ENCODE measurements at places on chromosomes 1 and 21. TPM values are rescaled to one million over a fixed set of nuclear protein-coding genes. Genes with fewer than 3 reads are reported as not detected.
A peak's percentile ranks its signal among the peaks of the same experiment; 100 is the strongest.

The IL10 gene
- not detected for total RNA-seq

The CFHR5 gene
- total RNA-seq: not detected

The AQP10 gene
- total RNA-seq: 1.3 TPM

GRCh38 chr1:206469933-206470691 is at the start of gene IKBKE:
TSS of gene IKBKE (plus strand) at chr1:206470476. CDS start at chr1:206473228, 2,752 bp downstream.
- peak; percentile 61 for DNase-seq

GRCh38 chr1:35603468-35603867 is 30.4 kb downstream of the TFAP2E start:
- DNase-seq: no peak

- DNase-seq: peak; percentile 48
These were observed 221.1 kb upstream of the PBX1 start for GRCh38 chr1:164337885-164338284.

- DNase-seq: no peak
These were observed 52.3 kb downstream of the VAV3 start for GRCh38 chr1:107912656-107913055.

- no peak for DNase-seq
These were observed 11.4 kb downstream of the MAGI3 start for GRCh38 chr1:113401728-113402127.

DNA sequence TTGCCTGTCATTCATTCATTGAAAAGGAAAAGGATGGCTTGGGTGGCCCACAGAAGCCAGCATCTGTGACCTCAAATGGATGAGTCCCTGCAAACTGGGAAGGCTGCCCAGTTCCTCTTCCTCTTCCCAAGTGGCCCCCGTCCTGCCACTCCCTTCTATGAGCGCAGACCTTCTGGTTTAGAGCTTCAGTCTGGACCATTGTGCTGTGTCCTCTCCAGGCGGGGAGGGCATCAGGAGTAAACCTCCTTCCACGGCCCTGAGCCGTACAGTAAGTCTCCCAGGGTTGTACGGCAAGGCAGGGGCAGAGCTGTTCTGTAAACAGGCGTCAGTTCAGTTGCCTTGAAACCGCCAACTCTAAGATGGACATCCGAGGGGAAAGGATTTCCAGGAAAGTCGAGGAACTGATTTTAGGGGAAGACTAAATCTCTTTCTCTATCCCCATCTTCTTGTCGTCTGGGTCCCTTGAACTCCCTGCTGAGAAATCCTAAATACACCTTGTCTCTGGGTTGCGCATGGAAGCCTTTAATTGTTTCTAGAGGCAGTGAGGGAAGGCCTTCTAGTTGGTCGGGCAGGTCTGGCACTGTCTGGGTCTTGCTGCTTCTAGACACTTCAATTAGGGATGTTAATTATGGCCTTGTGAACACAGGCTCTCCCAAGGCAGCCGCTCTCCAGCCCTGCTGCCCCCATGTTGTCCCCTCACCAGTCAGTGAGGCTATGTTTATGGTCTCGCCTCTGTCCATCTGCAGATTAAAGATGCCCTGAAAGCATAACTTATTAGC is 22.1 kb downstream of the SOX13 start:
- DNase-seq: no peak

GRCh38 chr1:110726755-110727154 is 52.0 kb upstream of the KCNA3 start:
- no peak for DNase-seq

- no peak for DNase-seq
These were observed 49.7 kb downstream of the RAP1A start for GRCh38 chr1:111669268-111669667.

DNA sequence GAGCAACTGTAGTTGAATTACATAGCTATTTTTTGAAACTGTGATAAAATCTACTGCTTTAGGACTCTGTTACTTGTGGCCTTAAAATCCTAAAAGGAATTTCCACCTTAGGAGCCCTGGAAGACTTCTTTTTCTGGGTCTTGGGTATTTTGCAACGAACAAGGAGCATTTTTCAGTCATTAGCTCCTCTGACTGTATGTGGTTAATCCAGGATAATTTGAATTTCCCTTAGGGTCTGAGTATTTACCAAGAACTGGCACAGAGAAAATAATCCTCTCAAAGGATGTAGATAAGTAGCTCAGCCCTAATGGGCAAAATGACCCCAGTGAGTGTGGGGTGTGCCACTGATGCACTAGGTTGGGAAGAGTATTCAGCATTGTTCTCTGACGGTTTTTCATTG is 170.4 kb downstream of the VAV3 start:
- no peak for DNase-seq

GRCh38 chr1:108892356-108893140 is 15.8 kb downstream of the GPSM2 start:
- no peak for DNase-seq

GRCh38 chr21:36510911-36511310 is 31.0 kb upstream of the CLDN14 start:
- no peak for DNase-seq

DNA sequence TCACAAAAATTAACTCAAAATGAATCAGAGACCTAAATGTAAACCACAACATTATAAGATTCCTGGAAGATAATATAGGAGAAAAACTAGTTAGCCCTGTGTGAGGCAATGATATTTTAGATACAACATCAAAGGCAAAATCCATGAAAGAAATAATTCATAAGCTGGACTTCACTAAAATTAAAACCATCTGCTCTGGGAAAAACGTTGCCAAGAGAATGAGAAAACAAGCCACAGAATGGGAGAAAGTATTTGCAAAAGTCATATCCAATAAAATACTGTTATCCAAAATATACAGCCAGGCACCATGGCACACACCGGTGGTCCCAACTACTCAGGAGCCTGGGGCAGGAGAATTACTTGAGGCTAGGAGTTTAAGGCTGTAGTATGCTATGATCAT is 70.3 kb downstream of the SYF2 start:
- no peak for DNase-seq

DNA sequence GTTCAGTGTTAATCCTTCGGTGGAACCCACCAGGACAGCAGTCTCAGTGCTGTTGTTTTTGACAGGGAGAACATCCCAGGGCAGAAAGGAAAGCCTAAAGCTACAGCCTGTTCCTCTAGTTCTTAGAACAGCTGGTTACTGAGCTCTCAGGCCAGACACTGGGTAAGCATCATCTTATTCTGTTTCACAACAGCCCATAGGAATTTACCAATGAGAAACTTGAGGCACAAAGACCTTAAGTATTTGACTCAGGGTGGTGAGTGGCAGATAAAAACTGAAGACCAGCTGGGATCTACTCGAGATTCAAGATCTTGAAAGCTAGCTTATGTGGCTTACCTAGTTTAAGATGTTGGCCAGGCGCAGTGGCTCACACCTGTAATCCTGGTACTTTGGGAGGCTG is 9.4 kb upstream of the NEK2 start:
- DNase-seq: no peak

GRCh38 chr1:39301606-39302005 is 97.1 kb downstream of the MACF1 start:
- no peak for DNase-seq

DNA sequence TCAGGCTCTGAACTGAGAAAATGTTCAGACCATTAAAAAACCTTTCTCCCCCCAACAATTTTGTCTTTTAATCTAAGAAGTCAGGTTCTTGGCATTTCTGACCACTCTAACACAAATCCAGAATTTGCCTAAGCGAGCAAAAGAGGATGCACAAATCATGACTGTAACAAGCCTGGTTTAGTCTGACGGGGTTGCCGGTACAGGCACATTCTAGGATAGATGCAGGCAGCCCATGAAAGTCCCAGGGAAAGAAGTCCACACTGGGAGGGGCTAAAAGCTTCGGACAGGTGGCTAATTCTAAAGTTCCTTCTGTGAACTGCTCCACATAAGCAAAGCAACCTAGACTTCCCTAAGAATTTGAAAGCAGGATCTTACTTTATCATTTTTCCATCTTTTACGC is 48.0 kb upstream of the KCNE1 start:
- no peak for DNase-seq

DNA sequence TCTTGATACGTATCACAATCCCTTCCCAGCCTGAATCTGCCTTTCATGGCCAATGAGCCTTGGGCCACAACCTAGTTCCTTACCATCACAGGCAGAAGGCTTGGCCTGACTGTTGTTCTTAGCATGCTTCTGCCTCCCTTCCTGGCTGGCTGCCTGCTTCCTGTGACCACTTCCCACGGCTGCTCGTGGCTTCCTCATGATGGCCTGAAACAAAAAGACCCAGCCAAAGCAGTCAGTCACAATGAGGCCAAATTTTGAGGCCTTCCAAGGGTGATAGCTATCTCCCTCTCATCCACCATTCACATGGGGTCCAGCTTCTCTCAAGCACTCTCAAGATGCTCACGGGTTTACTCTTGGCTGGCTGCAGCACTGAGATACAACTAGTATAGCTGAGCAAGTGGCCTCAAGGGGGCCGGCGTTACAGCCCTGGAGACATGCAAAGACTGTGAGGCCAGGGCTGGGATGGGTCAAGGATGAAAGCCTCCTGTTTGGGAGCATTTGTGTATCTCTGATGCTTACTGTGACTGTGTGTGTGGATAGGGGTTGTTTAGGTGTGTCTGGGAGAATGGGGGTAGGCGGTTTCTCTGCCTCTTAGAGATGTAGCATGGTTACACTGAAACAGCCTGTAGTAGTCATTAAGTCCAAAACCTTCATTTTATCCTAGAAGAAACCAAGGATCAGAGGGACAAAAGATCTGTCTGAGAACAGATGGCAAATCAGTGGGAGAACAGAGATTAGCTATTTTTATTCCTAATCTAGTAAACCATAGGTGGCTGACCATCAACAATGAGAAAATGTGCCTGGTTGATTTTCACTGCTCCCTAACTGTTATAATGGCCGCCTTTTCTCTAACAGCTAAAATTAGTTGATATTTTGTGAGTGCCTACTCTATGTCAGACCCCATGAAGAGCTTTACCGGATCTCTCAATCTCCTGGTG is 5.4 kb upstream of the TOE1 start:
- DNase-seq: peak; percentile 60

- DNase-seq: no peak
These were observed 31.0 kb downstream of the PALMD start for GRCh38 chr1:99676876-99677275.

DNA sequence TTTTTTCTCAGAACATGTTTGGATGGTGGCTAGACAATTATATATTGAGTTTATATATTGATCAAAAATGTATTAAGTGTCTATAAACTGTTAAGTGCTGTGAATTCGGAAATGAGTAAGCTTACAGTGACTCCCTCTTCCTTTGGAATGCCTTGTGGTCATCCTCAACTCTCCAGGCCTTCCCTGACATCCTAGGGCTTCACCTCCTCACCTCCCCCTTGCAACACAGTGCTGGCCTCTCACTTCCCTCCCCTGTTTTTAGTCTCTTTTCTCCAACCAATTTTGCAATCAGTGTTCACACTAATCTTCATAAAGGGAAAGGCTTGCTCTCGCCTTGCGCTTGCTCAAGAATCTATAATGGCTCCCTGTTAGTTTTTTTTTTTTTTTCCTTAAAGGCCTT is 95.1 kb upstream of the C1orf21 start:
- DNase-seq: no peak

- DNase-seq: no peak
These were observed 178.6 kb downstream of the GPR52 start for GRCh38 chr1:174626031-174627025.

GRCh38 chr1:151167116-151167515 is 1.2 kb downstream of the SCNM1 start:
- DNase-seq: no peak

GRCh38 chr1:40047769-40048168 is 7.2 kb downstream of the CAP1 start:
- no peak for DNase-seq

All from Caco-2 (cell line).